Activated gamma-delta T cell treated with anti-CD3 and anti-CD28 coated beads, Interleukin-2, amount 50 U/mL, for 16 hours (primary cell): ENCODE measurements at places on chromosomes 12 and 14.

DNA sequence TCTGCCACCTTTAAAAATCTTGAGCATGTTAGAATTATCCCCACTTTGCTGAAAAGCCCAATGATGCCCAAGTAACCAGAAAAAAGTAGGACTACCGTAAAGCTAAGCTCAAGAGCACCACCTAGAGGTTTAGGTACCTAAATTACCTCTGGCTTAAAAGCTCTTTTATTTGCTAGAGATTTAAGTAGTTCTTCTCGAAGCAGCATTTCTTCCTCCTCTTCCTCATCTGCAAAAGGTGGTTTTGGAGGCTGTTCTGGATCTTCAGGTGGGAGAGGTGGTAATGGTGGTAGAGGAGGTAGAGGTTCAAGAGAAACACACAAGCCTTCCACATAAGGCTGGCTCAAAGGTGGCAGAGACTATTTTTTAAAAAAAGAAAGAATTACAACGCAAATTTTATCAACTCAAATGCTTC lies 26.9 kb downstream of the ZFC3H1 start:
- no peak for DNase-seq

- DNase-seq, result no peak
Measured at GRCh38 chr14:94685166-94685581, 73.0 kb downstream of the SERPINA3 start.

DNA sequence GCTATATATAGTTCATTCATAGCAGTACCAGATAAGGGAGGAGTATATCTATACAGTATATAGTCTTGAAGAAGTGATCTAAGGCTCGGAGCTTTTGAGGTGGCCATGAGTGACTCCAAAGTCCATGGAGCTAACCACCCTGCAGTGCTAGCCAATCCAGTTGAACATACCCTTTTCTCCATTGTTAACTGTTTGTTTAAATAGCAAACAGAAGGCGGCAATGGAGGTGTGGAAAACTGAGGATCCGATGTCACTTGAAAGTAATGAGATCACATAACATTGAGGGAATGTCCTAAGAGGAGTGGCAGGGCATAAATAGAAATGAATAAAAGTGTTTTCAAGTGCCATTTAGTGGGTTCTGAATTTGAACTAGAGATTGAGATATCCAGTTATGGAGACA lies 12.4 kb upstream of the SNAPC1 start:
- no peak for DNase-seq

DNA sequence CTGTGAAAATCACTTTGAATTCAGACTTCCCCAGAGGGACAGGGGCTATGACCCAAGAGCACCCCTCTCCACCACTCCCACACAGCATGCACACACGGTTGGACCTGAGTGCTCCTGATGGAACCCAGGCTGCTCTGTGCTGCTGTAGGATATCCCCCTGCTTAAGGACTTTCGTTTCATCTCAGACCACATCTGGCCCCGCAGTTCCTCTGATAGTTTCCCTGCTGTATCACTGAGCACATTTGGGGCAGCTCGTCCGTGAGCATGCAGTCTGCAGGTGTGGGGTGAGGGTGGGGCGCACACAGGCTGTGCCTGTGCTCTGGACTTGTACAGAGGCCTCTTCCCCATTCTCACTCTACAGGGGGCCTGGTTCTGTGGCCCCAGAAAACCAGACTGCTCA lies 345.2 kb upstream of the FKBP4 start:
- DNase-seq, result no peak
